Stimulated activated CD8-positive, alpha-beta memory T cell treated with anti-CD3 and anti-CD28 coated beads, Interleukin-4, amount 100 ng/mL, for 1 hour (primary cell): ENCODE measurements at places on chromosomes 6 and 20.

- DNase-seq: no peak
These were observed 148.0 kb upstream of the LRFN2 start for GRCh38 chr6:40735121-40735520.

DNA sequence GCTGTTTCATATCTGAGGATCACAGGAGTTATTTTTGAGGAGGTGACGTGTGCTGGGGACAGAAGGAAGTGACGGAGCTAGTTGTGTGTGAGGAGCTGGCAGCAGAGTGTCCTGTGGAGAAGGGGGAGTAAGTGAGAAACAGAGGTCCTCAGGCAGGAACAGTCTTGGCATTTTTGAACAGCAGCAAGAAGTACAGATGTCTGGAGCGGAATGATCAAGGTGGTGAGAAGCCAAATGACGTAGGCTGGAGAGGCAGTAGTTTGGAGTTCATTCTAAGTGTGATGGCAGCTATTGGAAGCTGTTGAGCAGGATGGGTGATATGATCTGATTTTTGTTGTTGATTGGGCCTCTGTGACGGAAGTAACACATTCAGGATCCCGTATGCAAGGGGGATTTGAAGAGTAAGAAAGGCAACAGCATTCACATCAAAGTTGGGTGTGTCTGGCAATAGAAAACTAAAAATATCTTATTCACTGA is 52.3 kb downstream of the SOBP start:
- no peak for DNase-seq

GRCh38 chr20:52270696-52271095 is 79.1 kb upstream of the ZFP64 start:
- DNase-seq: no peak

GRCh38 chr6:5906842-5907241 is 99.9 kb downstream of the NRN1 start:
- no peak for DNase-seq

GRCh38 chr6:69816026-69816425 is 19.2 kb upstream of the LMBRD1 start:
- DNase-seq: no peak

DNA sequence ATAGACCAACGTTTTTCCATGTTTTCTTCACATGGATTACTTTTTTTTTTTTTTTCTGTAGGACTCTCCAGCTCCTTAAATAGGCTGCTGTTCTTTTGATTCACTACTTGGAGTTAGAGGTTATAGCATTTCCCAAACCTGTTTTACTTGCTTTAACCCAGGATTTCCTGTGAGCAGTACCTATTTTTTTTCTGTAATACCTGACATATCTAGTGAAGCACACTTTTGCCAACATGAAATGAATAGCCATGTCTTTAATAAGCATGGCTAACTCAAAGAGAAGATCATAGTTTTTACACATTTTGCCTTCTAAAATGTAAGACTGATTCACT is 137.0 kb downstream of the FOXA2 start:
- DNase-seq: no peak

DNA sequence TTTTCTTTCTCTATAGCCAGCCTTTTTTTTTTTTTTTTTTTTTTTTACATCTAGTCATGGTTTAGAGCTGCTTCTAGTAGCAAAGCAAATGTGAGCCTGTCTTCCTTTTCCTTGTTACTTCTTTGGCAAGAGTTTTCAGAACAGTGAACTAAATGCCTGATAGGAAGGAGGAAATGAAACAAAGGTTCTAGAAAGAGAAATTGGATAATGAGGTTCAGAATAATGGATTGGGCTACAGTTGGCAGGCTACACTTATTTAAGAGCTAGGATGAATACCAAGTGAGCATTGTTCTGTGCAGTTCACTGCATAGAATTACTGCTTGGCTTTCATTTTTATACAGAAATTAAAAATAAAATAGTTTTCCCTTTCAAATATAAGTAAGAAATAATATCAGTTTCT is 78.6 kb downstream of the HIVEP1 start:
- no peak for DNase-seq

DNA sequence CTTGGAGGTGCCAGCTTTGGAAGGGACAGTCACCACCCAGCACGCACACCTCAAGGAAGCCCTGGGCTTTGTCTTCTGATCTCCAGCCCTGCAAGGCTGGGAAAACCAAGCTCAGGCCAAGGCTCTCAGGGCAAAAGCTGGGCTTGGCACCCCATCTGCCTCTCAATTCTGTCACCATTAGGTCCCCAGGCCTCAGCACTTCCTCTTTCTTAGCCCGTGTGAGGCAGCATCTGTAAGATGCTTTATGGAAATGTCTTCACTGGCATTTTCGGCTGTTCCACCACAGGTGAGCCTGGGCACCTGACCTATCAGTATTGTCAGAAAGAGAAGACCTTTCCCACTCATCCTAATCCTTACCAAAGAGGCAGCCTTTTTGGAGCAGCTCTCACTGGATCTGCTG is 24.6 kb downstream of the GMEB2 start:
- no peak for DNase-seq

- no peak for DNase-seq
These were observed 3.3 kb downstream of the VEGFA start for GRCh38 chr6:43773050-43773979.

DNA sequence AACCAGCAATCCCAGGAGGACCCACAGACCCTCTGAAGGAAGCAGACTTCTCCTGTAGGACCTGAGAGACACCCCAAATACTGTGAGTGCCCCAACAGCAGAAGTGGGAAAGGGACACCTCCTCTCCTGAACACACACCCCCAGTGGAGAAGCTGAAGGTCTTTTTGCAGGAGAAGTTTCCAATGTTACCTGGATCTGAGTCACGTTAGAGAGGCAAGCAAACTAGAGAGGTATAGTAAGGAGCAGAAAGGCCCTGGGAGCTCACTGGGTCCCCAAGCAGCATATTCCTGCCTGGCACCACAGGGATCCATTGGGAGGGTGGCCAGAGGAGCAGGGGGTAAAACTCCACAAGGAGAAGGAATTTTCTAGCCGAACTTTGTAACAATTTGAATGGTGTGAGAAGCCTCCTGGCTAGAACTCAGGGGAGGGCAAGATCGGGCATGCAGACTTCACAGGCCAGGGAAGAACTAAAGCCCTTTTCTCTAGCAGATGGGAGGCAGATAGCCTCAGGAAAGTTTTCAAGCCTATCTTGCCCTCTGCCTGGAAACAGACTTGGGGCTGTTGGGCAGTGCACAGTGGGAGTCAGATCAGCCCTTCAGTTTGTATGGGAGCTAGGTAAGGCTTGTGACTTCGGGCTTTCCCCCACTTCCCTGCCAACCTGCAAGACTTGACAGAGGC is 68.2 kb upstream of the SSTR4 start:
- DNase-seq: no peak

- DNase-seq: no peak
These were observed 8.7 kb upstream of the STXBP5 start for GRCh38 chr6:147195510-147195909.

DNA sequence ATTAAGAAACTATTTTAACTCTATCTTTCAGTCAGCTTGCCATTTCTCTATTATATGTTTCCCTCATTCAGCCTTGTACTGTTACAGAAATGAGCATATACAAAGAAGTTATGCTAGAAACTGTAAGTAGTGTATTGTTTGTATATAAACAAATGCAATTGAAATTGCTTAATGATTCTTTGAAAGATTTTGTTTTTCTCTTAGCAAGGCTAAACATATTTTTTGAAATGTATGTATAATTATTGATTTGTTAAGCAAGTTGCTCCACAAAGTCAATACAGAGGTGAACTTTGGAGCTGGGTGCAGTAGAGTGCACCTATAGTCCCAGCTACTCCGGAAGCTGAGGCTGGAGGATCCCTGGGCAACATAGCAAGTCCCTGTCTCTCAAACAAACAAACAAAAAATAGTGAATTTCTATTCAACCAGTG is 253.6 kb downstream of the RNGTT start:
- no peak for DNase-seq

- DNase-seq: no peak
These were observed 12.4 kb upstream of the MDGA1 start for GRCh38 chr6:37709932-37710555.

GRCh38 chr20:3194617-3195280 is 9.7 kb downstream of the DDRGK1 start:
- DNase-seq: no peak

GRCh38 chr6:66735106-66735890 is 1028.3 kb upstream of the EYS start:
- DNase-seq: no peak

GRCh38 chr20:13685623-13686022 is 46.9 kb upstream of the TASP1 start:
- DNase-seq: no peak

GRCh38 chr20:50245498-50246366 is 55.1 kb downstream of the CEBPB start:
- no peak for DNase-seq

GRCh38 chr6:70857387-70858077 is 99.3 kb downstream of the B3GAT2 start:
- DNase-seq: no peak

GRCh38 chr6:112331306-112331705 is 15.8 kb upstream of the RFPL4B start:
- DNase-seq: no peak

DNA sequence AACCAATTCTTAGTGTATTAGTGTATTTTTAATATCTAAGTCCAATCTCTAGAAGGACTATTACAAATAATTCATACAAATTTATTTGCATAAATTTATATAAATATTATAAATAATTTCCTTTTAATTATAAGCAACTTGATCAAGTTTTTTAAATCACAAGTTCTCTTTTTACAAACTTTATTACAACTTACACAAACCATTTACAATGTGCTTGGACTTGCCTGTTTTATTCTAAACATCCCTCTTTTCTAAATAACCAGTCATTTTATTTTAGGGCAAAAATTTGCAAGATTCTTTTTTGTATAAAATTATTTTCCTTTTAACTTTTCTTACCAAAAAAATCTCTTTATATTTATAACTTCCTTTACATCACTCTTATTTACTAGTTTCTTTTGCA is 83.5 kb upstream of the SYNCRIP start:
- DNase-seq: no peak

DNA sequence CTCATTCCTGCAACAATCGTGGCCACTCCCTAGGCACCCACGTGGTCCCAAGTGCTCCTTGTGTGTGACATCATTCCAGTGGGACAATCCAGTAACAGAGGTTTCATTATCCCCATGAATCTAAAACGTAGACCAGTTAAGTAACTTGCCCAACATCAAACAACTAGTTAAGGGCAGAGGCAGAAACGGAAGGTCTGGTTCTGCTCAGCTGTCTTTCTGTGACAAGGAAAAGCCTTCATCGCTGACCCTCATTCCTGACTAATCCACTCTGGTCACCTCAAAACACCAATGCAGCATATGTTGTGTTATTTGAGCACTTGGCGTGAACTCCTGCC is 261.4 kb upstream of the JARID2 start:
- no peak for DNase-seq

DNA sequence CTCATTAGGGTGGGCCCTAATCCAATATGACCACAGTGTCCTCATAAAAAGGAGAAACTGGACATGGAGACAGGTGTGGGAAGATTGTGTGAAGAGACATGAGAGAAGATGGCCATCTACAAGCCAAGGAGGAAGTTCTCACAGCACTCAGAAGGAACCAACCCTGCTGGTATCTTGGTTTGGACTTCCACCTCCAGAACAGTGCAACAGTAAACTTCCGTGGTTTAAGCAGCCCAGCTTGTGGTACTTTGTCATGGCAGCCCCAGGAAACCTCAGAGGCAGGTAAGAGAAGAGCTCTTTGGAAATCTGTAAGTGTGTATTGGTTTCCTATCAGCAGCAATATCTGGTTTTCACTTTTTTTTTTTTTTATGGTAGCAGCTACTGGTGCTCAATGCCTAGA is 16.5 kb upstream of the CNKSR3 start:
- DNase-seq: no peak

DNA sequence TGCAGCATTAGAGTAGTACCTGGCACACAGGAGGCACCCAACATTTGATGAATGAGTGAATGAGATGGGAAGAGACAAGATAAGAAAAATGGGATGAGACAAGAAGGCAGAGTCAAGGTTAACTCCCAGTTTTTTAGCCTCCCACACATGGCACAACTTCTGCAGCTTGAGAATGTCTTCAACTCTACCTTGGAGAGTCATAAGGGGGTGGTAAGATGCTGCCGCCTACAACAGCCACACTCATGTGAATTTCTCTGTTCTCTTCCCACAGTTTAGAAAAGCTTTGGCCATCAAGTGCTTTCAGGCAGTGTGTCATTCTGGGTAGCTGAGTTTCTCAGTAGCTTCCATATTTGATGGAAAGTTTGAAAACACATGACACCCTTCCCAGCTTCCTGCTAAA is 19.5 kb upstream of the GPR6 start:
- DNase-seq: no peak

- DNase-seq: no peak
These were observed 515.0 kb downstream of the CDH26 start for GRCh38 chr20:60473211-60473610.

DNA sequence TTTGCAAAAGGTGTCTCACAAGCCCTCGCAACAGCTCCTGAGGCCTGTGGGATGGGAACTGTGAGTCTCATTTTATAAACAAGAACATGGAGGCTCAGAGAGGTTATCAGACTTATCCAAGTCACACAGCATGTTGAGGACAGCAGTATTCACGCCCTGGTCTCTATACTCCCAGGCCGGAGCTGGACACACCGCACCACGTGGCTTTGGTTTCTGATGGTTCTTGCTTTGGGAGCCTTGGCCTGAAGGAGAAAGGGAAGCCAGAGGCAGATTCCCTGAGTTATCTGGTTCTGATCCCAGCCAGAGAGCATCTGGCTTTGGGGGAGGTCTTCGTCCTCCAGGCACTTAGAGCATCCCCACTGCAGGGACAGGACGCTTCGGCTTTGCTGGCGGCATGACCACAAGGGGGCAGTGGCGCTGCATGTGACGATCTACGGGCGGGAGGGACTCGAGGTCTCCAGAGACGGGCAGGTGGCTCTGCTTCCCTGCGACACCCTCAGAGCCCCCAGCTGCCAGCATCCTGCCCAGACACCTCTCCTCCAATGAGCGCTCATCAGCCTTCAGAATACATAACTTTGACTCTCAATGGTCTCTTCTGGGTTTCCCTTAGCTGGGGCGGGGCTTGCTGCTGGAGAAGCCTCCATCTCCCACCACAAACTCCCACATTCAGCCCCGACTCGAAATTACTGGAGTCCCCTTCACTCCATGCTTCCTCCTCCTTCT is 51.4 kb upstream of the SAYSD1 start:
- peak; percentile 70 for DNase-seq

- DNase-seq: no peak
These were observed 11.1 kb downstream of the RPRD1B start for GRCh38 chr20:38044685-38045084.

- no peak for DNase-seq
These were observed 19.9 kb downstream of the EZR start for GRCh38 chr6:158799051-158799792.

- DNase-seq: no peak
These were observed 87.8 kb upstream of the EZR start for GRCh38 chr6:158906926-158907325.

DNA sequence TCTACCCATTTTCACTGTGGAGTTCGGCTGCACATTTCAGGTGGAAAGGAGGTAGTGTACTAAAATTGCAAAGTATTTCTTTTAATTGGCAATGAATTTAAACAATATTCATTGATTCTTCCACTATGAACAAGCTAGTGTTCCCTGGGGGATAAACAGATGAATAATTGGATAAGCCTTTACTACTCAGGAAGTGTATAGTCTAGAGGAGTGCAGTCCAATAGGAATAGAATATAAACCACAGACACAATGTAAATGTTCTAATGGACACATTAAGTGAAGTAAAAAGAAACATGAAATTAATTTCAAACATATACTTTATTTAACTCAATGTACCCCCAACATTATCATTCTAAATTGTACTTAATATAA is 28.7 kb downstream of the SGK1 start:
- DNase-seq: no peak
